Activated naive CD4-positive, alpha-beta T cell (primary cell): ENCODE measurements at places on chromosomes 6 and 20.

GRCh38 chr6:29667158-29667557, 10.3 kb downstream of the MOG start:
- no peak for DNase-seq

DNA sequence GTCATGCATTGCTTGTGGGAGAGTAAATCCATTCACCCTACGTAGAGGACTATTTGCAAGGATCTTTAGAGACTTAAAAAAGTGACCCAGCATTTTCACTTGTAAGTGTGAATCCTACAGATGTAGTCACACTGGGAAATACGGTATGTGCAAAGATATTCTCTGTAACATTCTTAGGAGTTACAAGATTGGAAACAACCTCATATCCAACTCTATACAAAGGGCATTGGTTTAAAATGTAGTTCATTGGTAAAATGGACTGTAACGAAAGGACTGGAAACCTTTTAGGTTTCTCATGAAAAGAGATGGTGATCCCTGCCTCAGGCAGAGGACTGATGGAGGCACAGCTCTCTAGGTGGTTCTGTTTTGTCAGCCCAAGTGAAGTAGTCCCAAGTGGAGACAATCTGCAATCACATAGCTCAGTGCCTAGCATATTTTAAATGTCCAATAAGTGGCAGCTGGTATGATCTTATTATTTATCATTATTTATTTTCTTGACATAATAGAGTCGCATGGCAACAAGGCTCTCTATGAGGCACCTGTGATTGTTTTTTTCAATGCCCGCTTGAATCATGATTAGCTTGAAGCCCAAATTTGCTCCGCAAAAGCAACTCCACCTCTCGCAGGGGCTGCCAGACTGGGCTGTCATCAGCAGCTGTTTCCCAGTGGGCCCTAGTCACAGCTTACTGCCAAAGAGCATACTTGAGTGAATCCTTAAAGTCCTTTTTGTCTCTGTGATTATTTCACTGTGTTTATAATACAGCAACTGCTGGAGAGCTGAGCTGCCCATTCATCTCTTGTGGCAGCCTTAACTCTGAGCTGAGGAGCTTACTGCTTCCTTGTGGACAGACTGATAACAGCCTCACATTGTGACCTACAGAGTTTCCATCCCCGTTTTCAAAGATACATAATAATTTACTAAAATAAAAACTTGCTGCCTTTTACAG, 19.8 kb upstream of the ENPP1 start:
- DNase-seq, result no peak

GRCh38 chr6:127457456-127458064, 1.6 kb downstream of the KIAA0408 start:
- DNase-seq, result no peak

- no peak for DNase-seq
These were observed 181.2 kb downstream of the ADGRG6 start for GRCh38 chr6:142482974-142483373.

DNA sequence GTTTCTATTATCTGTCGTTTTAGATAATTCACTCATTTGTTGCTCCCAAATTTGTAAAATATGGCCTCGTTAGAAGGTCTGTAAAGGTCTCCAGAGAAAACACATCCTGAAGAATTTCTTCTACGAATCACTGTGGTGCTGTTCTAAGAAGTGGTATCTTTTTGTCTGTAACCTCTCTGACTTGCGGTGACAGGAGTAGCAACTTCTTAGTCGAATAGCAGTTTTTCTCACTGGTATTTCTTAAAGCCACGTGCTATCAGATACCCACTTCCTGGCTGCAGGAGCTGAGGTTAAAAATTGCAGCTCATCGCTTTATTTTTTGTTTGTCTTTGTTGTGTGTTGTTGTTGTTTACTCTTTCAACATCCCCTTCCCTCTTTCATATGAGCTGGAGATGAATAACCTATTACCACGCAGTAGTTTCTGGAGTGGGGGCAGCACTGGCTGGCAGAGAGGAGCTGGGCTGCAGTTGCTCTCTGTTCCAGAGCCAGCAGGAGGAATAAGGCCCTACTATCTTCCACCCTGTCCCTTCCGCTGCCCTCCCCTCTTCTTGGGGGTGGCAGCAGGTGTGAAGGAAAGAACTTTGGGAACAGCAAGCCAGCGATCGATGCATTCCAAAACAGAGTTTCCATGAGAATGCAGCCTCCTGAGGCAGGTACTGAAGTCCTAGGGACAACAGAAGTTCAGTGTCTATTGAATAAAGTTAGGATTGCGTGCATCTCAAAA, 64.7 kb downstream of the C6orf118 start:
- DNase-seq, result no peak

DNA sequence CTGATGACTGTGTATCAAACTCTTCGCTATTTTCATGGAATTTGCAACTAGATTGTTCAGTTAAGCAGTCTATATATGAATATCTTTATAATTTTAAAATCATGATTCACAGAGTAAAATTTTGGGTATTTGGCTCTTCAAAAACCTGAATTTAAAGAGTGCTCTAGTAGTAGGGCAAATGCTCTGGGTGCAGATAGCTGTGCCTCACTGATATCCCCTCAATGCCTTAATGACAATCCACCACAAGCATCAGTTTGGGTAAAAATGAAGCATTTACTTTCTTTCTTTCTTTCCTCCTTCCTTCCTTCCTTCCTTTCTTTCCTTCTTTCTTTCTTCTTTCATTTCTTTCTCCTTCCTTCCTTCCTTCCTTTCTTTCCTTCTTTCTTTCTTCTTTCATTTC, 239.7 kb downstream of the ADGRB3 start:
- DNase-seq, result no peak

- DNase-seq, result no peak
These were observed 507.7 kb downstream of the PREX1 start for GRCh38 chr20:48319943-48320584.

DNA sequence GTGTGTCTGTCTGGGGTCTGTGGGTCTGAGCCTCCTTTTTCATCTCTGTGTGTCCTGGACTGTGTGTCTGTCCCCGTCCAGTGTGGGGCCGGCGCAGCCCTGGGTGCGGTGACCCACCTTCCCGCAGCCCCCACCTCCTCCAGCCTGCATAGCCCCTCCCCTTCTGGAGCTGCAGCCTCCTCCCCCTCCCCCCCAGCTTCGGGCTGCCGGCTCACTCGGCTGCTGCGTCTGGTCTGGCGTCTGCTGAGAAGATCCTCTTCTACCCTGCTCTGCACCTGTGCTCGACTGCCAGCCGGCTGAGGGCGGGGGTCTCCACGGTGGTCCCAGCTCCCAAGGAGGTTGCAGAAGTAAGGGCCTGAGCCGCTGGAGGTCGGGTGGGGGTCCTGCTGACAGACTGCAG, 7.6 kb upstream of the LKAAEAR1 start:
- DNase-seq, result no peak

- DNase-seq, result no peak
These were observed 9.0 kb downstream of the SPINT3 start for GRCh38 chr20:45506398-45506797.

DNA sequence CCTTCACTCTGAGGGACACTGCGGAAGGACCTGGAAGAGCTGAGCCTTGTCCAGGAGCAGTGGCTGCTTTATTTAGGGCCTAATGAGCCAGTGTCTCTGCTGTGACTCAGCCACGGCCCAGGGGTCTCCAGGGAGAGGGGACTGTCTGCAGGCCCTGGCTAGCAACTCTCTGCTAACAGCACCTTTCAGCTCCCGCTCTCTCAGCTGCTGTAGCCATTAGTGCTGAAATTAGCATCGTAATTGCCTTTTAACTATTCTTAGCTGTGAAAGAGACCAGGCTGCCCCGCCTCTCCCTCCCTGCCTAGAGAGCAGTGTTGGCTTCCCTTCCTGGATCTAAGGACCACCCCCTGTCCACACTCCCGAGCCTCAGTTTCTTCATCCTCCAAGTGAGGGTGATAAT, 53.1 kb upstream of the SLC32A1 start:
- DNase-seq, result no peak

DNA sequence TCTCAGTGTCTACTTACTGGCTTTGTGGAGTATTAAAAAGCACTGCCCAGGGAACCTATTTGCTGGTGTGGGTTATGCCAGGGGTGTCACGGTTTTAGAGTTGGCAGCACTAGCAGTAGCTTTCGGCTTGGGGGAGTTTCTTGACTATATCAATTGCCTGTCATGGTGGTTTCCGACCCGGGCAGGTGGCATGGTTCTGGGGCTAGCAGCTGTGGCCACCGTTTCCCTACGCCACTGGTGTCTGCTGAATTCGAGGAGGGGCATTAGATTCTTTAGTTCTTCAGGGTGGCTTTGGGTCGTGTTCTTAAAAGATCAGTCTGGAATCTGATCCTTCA, 55.6 kb upstream of the FOXC1 start:
- no peak for DNase-seq

DNA sequence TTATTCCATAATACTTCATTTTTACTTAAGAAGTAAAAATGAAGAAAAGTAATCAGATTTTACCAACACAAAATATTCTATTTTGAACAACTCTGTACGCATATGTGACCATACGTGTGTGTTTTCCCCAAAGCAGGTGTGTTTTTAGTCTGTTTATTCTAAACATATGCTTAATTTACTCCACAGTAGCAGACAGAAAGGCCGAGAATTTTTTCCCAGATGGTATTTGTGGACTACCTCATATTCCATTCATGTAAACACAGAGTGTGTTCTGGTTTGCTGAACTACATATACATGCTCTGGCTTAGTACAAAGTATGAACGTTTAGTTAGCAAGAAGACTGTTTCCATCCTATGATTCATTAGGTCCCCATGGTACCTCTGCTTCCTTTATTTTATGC, 233.3 kb upstream of the RUNX2 start:
- no peak for DNase-seq

DNA sequence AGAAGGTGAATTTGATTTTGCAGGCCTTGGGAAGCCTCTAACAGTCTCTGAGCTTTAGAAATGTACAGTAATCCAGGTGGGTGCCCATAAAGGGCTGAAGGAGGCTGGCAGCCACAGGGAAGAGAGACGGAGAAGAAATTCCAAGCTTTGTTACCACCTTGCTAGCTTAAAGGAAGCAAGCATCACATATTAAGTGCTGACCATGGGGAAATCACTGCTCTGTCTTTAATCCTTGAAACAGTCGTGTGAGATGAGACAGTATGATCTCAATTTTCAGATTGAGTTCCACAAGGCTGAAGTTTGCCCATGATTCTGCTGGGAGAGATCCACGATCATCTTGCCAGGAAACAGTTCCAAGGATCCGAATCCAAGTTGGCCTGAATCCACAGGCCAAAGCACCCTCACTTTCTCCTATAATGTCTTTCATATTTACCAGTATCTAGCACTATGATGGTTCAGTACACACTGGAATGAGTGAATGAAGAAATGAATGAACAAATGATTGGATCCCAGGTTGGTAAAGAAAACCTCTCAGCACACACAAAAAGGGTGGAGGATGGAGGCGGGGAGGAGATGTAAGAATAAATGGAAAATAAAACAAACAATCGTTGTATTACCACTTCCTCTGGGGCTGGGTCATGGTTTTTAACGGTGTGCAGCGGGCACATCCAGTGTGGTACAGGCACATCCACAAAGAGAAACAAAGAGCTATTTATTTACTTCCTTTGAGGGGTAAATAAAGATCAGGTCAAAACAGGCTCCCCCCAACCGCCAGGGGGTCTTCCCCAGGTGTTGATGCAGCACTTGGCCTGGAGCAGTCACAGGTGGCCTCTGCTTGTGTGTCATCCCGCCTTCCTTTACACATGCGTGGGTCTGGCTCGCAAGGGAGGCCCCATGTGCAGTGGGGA, 28.2 kb upstream of the TAF8 start:
- DNase-seq, result no peak

GRCh38 chr6:52055451-52055850, 32.0 kb downstream of the PKHD1 start:
- DNase-seq, result no peak

GRCh38 chr6:20575125-20575524, 40.9 kb downstream of the CDKAL1 start:
- no peak for DNase-seq

DNA sequence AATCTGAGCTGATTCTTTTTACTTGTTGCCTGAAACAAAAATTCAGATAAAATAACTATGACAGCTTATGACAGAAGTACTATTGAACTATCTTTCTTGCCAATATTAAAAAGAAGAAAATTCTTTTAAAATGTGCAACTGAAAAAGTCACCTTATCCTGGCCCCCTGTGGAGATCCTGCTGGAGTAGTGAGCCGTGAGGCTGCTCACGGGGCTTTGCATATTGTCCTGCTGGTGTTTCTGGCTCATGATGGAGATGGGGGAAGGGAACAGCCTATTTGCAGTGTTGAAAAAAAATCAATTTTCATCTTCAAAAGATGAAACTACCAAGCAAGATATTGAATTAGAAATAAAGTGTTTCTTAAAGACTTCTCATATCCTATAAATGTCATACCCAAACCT, 216.0 kb downstream of the SAMD5 start:
- no peak for DNase-seq

GRCh38 chr6:167572841-167573271, 248.0 kb downstream of the TTLL2 start:
- DNase-seq, result no peak

- DNase-seq, result no peak
These were observed 68.9 kb downstream of the NCR2 start for GRCh38 chr6:41404182-41404845.

DNA sequence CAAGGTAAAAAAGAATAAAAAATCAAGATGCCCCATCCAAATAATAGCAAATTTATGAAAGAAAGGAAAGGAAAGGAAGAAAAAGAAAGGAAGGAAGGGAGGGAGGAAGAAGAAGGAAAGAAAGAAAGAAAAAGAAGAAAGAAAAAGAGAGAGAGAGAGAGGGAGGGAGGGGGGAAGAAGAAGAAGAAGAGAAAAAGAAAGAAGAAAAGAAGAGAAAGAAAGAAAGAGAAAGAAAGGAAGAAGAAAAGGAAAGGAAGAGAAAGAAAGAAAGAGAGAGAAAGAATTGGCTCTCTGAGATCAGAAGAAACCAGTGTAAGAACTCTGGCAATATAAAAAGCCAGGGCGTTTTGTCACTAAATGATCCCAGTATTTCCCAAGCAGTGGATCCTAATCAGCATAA, 401.7 kb downstream of the EPHA7 start:
- DNase-seq, result no peak

GRCh38 chr6:64113704-64114103, 478.1 kb downstream of the PHF3 start:
- DNase-seq, result no peak

- peak; percentile 13 for DNase-seq
These were observed 43.1 kb upstream of the TNFAIP3 start for GRCh38 chr6:137823826-137824555.

DNA sequence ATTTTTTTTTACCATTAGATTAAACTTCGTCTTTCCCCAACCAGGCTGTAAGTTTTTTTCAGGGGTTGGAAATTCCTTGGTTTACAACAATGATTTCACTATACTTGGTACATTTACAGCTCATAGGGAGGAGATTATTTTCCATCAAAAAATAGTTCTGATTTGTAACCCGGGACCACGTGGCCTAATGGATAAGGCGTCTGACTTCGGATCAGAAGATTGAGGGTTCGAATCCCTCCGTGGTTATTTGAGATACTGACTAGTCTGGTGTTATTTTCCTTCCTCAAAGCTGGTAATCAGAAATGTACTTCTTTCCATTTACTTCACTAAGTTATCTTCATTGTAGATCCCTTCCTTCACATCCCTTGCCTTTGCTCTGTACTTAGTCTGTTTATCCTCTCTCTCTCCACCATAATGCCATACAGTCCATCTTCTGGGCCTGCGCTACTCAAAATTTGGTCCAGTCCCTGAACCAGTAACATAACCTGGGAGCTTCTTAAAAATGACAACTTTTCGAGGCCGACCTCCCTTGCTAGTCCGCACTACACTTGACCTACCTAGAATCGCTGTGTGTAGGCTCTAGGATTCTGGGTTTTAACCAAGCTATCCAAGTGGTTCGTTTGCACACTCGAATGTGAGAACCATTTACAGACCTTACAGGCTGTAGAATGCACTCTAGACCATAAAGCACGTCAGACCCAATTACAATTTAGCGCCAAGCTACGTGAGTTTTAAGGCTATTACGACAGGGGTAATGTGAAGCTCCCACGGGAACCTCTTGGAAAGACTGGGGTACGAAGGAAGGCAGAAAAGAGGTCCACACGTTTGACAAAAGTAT, 42.1 kb upstream of the BTN3A2 start:
- no peak for DNase-seq
